Left ventricle myocardium inferior (tissue), 1 donor: ENCODE measurements at places on chromosomes 12 and 14. TPM values are rescaled to one million over a fixed set of nuclear protein-coding genes. Genes with fewer than 3 reads are reported as not detected.

DNA sequence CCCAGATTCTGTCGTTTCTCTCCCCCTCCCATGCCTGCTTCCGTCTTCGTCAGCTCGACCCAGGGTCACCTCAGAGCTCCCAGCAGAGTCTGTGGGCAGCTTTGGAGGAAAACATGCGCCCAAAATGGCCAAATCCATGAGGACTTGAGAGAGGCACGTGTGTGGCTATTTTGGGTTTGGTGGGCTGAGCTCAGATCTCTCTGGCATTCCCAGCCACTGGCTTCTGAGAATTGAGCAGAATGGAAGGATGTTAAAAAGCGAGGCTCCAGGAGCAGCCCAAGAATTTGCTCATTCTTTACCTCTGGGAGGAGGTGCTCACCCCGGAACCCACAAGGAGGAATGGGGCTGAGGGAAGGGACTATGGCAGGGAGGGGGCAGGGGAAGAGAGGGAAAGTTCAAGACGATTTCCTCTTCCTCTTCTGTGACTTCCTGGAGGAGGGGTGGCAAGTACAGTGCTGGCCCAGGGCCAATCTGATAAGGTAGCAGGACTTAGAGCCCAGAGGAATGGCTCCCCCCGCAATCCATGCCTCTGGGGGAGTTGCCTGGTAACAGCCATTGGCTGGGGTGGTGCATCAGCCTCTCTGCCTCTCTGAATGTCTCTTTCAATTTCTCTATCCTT is 20.1 kb downstream of the TSPAN9 start:
- H3K36me3 ChIP-seq = no peaks in the 10 kb centered on the region
- H3K27me3 ChIP-seq = no peaks in the 10 kb centered on the region
- H3K4me3 ChIP-seq = peak overlapping the region; percentile 42

CATSPERB gene
- total RNA-seq = 0.99 TPM

- no peaks in the 10 kb centered on the region for H3K36me3 ChIP-seq
- no peak overlapping the region for H3K27ac ChIP-seq
- no peaks in the 10 kb centered on the region for H3K4me1 ChIP-seq
Measured at GRCh38 chr14:33611405-33612196, 339.3 kb downstream of the EGLN3 start.

GRCh38 chr14:21346532-21347135 is 37.2 kb downstream of the SUPT16H start:
- DNase-seq = no peak
- peaks cover 5% of the 10 kb centered on the region for H3K36me3 ChIP-seq
- H3K4me3 ChIP-seq = no peak overlapping the region
- no peak overlapping the region for H3K27ac ChIP-seq
- no peaks in the 10 kb centered on the region for H3K4me1 ChIP-seq

GRCh38 chr12:116325336-116325664 is 47.8 kb upstream of the MED13L start:
- no peak overlapping the region for H3K27ac ChIP-seq
- no peak for DNase-seq
- peaks cover 6% of the 10 kb centered on the region for H3K4me1 ChIP-seq
- no peaks in the 10 kb centered on the region for H3K27me3 ChIP-seq

RPL10L gene
- total RNA-seq = not detected

LRRC10 gene
- total RNA-seq = 43.8 TPM

DNA sequence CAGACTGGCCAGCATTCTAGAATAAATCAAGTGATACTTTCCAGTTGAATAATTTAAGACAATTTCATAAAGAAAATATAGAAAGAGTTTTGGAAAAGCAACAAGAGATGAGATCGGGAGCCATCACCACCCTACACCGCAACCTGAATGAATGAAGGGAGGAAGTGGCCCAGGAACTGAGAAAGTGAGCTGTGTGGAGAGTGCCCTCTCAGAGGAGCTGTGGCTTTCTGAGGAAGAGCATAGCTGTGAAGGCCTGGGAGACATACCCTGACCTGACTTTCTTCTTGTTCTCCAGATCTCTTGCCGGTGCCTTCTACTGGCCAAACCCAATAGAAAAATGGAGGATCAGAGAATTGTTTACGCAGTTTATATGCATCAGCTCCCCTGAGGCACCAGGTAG is 79.3 kb upstream of the TSPAN8 start:
- H3K4me3 ChIP-seq = no peak overlapping the region
- no peak overlapping the region for H3K27ac ChIP-seq
- no peak for DNase-seq

GRCh38 chr14:61090432-61091216 is 109.6 kb downstream of the SLC38A6 start:
- H3K27ac ChIP-seq = no peak overlapping the region
- no peak for DNase-seq
- peaks cover 5% of the 10 kb centered on the region for H3K36me3 ChIP-seq
- H3K27me3 ChIP-seq = no peaks in the 10 kb centered on the region

- peaks cover 23% of the 10 kb centered on the region for H3K4me1 ChIP-seq
- H3K27ac ChIP-seq = no peak overlapping the region
- H3K36me3 ChIP-seq = no peaks in the 10 kb centered on the region
- no peak overlapping the region for H3K4me3 ChIP-seq
- no peaks in the 10 kb centered on the region for H3K27me3 ChIP-seq
Measured at GRCh38 chr12:109758426-109759420, 45.1 kb downstream of the FAM222A start.

GRCh38 chr12:43878050-43878449 is 42.2 kb downstream of the TMEM117 start:
- H3K27ac ChIP-seq = no peak overlapping the region
- no peak overlapping the region for H3K4me3 ChIP-seq
- no peak for DNase-seq
- H3K36me3 ChIP-seq = no peaks in the 10 kb centered on the region
- no peaks in the 10 kb centered on the region for H3K27me3 ChIP-seq

GRCh38 chr14:96588410-96589257 is 86.5 kb downstream of the PAPOLA start:
- peaks cover 11% of the 10 kb centered on the region for H3K4me1 ChIP-seq
- no peak overlapping the region for H3K4me3 ChIP-seq
- no peaks in the 10 kb centered on the region for H3K36me3 ChIP-seq
- H3K27me3 ChIP-seq = peaks cover 85% of the 10 kb centered on the region

- H3K4me3 ChIP-seq = no peak overlapping the region
- no peak for DNase-seq
Measured at GRCh38 chr14:85573406-85573805, 43.5 kb downstream of the FLRT2 start.

DNA sequence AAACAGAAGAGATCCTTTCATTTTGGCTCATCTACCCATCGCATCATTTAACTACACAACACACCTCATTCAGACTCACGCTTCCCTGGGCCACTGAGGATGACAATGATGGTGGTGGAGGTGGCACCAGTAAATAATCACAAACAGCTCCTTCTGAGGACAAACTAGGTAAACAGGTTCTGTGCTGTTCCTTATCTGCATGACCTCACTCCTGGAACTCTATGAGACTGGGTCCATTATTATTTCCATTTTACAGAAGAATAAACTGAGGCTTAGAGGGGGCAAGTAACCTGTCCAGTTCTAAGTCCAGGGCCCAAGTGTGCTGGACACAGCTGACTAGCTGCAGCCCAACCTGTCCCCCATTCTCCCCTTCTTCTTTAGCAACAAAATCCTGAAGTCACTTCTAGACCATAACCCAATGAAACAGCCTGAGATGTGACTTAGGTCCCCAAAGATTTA is 50.4 kb downstream of the ITPK1 start:
- H3K4me3 ChIP-seq = no peak overlapping the region
- no peak for DNase-seq
- peak overlapping the region; percentile 78 for H3K27ac ChIP-seq
- H3K36me3 ChIP-seq = no peaks in the 10 kb centered on the region
- no peaks in the 10 kb centered on the region for H3K27me3 ChIP-seq
- H3K4me1 ChIP-seq = peaks cover 90% of the 10 kb centered on the region

GRCh38 chr12:118237052-118237665 is 101.2 kb downstream of the PEBP1 start:
- DNase-seq = no peak
- H3K4me1 ChIP-seq = no peaks in the 10 kb centered on the region
- no peak overlapping the region for H3K27ac ChIP-seq

DNA sequence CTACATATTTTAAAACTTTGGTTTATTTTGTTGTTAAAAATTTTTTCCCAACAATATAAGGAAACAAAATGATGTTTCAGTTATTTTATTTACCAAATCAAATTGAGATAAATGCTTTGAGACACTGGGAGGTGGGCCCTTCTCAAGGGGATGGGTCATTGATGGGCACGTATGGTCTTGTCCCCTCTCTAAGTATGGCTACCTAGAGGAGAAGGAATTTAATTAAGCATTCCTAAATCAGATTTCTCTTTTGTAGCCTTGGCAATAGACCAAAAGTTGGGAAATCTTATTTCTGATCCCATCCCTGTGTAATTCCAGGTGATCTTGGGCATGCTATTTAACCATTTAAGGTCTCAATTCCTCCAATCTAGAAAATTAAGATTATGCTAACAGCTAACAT is 79.0 kb downstream of the SCN8A start:
- H3K27ac ChIP-seq = no peak overlapping the region
- H3K4me1 ChIP-seq = no peaks in the 10 kb centered on the region
- H3K36me3 ChIP-seq = no peaks in the 10 kb centered on the region

AKAP3 gene
- 2.7 TPM for total RNA-seq

PLEK2 gene
- not detected for total RNA-seq

DNA sequence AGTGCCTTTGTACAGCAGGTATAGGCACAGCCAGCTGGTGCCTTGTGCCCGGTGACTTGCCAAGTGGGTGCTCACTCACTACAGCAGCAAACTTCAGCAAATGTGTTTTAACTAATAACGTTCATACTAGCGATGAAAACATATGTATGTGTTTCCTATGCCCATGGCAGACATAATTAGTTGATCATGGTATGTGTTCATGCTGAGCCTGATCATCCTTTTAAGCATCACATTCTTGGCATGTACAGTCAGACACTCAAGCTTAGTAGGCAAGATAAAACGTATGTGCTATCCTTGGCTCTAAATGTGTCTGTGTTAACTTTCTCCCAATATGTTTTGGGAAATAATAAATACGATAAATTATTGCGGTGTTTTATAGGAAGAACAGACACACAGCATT is 55.6 kb downstream of the RASSF8 start:
- no peak for DNase-seq
- no peak overlapping the region for H3K27ac ChIP-seq
- H3K4me1 ChIP-seq = peaks cover 55% of the 10 kb centered on the region
- H3K4me3 ChIP-seq = no peak overlapping the region
- no peaks in the 10 kb centered on the region for H3K36me3 ChIP-seq
- H3K27me3 ChIP-seq = no peaks in the 10 kb centered on the region

OR6C2 gene
- not detected for total RNA-seq

MORN3 gene
- not detected for total RNA-seq

- peaks cover 90% of the 10 kb centered on the region for H3K4me1 ChIP-seq
- no peak overlapping the region for H3K4me3 ChIP-seq
- peak overlapping the region; percentile 97 for H3K27ac ChIP-seq
- no peaks in the 10 kb centered on the region for H3K27me3 ChIP-seq
- DNase-seq = no peak
- H3K36me3 ChIP-seq = peaks cover 25% of the 10 kb centered on the region
Measured at GRCh38 chr12:109126784-109127183, 10.4 kb downstream of the ACACB start.

MDGA2 gene
- 0.19 TPM for total RNA-seq

DNA sequence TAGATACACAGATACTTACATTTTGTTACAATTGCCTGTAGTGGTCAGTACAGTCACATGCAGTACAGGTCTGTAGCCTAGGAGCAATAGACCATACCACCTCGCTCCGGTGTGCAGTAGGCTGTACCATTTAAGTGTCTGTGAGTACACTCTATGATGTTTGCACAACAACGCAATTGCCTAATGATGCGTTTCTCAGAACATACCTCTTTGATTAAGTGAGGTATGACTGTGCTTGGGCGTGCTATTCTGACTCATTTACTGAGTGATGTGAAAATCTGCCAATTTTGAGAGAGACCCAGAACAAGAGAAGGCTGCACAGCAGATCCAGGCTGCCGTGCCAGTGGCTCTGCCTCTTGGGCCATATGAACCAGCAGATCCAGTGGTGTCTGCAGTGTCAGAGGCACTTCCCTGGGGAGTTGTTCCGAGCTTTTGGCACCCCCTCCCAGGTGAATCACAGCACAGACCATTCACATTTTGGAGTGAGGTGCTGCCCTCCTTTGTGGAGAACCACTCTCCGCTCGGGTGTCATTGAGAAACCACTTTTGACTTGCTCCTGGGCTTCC is 20.4 kb downstream of the DLK1 start:
- no peaks in the 10 kb centered on the region for H3K4me1 ChIP-seq
- no peak overlapping the region for H3K4me3 ChIP-seq
- peaks cover 22% of the 10 kb centered on the region for H3K27me3 ChIP-seq
- no peaks in the 10 kb centered on the region for H3K36me3 ChIP-seq
- no peak overlapping the region for H3K27ac ChIP-seq

DNA sequence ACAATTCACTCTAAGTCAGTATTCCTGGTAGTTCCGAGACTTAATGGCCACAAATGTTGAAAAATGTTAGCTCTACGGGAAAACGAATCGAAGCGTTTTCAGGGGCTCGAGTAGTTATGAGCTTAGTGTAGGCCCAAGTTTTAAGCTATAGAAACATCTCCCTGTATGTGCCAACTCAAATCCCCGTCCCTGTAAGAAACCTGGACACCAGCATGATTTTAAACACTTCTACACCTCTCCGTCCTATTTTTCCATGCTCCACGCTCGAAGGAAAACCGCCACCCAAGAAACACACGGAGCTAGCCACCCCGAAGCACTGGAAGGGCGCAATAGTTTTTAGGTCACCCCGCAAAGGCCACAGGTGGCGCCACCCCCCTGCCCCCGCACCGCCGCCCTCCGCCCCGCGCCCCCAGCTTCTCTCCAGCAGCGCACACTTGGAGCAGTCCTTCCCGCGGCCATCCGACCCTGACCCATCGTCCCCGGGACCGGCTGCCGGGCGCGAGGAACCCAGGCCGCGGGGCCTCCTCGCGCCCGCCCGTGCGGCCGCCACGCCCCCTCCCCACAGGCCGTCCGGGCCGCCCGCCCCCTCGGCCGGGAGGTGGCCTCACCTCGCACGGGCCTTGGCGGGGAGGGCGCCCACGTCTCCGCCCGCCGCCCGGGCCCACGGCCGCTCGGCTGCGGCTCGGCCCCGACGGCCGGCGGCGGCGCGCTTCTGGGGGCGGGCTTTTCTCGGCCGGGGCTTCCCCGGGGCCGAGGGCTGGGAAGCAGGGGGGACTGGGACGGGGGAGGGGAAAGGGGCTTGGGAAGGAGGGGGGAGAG is 522 bp downstream of the R3HDM2 start:
- peak overlapping the region; percentile 81 for H3K4me3 ChIP-seq
- H3K36me3 ChIP-seq = peaks cover 6% of the 10 kb centered on the region
- no peaks in the 10 kb centered on the region for H3K27me3 ChIP-seq
- H3K4me1 ChIP-seq = peaks cover 22% of the 10 kb centered on the region
- H3K27ac ChIP-seq = peak overlapping the region; percentile 96

DNA sequence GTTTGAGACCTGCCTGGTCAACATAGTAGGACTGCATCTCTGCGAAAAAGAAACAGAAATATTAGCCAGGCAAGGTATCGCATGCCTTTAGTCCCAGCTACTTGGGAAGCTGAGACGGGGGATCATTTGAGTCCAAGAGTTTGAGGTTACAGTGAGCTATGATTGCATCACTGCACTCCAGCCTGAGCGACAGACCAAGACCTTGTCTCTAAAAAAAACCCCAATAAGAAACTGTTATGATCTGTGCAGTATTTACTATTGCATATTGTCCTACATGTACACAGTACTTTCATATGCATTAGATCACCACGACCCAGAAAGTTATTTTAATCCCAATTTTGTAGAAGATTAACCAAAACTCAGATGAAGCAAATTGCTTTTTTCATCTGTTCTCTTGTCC is 187.5 kb downstream of the PCNX1 start:
- DNase-seq = no peak
- H3K27ac ChIP-seq = no peak overlapping the region
- H3K36me3 ChIP-seq = peaks cover 52% of the 10 kb centered on the region
